ENCODE measurements at places on chromosomes 5 and 9.

DNA sequence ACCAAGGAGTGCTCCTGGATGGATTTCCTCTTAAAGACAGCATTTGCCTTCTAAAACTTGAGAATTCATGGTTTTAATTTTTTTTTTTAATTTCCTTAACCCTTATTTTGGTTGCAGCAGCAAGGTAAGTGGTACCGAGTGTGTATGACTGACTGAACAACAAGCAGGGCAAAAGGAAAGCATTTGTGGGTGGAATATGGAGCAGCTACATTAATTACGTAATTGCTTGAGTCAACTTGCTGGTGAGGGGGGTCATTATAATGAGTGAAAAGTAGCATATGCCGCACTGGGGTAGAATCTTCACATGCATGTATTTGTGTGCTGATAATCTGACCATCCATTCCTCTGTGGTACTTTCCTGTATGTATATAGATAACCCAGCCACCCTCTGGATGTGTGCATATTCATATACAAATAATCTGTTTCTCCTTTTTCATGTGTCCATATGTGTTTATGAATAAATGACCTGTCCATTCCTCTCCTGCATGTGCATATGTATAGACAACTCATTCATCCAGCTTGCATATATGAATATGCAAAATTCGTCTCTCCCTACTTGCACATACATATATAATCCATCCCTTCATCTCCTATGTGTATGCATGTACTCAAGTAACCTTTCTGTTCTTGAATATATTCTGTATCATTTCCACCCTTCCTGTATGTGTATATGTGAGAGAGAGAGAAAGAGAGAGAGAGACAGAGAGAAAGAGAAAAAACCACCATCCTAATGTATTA is 147.5 kb upstream of the RUSC2 start:
- peak; percentile 48 for DNase-seq

GRCh38 chr5:64165500-64166200 is at the start of gene RNF180:
Gene RNF180, plus strand, starts transcription at chr5:64165843. Its CDS starts 34,965 bp downstream, at chr5:64200808.
- peak; percentile 35 for DNase-seq

- peak; percentile 98 for DNase-seq
Observed at GRCh38 chr5:123700624-123701287, 188.8 kb downstream of the CSNK1G3 start.

GRCh38 chr5:35794328-35794619 is 62.4 kb upstream of the IL7R start:
- no peak for DNase-seq

DNA sequence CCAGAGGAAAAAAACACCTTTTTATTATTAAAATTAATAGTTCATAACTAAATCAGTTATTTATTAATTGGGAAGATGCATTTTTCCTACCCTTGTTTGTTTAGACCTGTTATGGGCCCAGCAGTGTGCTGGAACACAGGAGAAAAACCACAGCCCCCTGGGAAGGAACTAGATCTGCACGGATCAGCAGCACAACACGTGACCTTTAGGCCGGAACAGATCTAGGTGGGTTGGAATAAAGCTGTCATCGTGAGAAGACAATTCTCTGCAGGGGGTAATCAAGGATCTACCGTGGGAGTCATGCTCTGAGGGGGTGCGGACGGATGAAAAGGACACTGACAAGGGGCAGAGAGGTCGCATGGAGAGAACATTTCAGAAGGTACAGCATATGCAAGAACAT is 95.8 kb upstream of the SPATA31C2 start:
- DNase-seq = no peak

DNA sequence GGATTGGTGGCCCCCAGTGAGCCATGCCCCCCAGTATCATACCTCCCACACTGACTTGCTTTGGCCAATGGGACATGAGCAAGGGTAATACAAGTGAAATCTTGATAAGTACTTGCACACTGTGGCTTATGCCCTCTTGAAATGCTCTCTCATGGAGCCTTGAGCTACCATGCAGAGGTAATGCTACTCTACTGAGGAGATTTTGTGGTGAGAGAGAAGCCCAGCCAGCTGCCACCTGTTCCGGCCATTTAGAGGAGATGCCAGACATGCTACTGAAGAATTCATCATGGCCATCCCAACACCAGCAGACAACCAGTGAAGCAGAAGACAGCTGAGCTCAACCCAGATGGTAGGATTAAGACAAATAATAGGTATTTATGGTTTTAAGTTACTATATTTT is 299.5 kb downstream of the MEF2C start:
- no peak for DNase-seq

- DNase-seq = peak; percentile 27
Observed at GRCh38 chr5:54944364-54944763, 41.0 kb downstream of the ESM1 start.

DNA sequence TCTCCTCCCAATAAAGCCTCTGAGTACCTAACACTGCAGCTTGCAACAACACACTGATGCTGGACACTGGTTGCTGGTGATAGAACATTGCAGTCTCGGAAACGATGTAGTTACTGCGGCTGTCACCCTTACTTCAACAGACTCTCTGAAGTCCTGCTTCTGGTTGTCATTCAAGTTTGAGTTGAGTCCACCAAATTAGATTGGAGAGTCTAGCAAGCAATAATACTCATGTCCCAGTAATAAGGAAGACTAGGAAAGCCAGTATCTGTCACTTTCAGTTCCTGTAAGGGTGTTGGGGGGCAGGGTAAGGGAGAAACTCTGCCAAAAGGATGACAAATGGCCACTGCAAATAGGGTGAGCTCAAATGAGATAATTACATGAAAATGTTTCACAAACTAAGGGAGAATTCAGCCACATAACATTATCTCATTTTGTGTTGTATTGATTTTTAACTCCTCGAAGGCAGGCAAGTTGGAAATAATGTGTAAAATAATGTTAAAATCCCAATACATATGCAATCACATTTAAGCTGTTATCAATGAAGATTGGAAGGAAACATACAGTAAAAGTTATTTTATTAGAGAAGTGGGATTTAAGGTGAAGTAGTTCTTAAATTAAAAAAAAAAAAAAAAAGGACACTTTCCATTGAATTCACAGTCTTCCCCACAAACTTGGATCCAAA is 849 bp upstream of the IFT74 start:
- DNase-seq = no peak

DNA sequence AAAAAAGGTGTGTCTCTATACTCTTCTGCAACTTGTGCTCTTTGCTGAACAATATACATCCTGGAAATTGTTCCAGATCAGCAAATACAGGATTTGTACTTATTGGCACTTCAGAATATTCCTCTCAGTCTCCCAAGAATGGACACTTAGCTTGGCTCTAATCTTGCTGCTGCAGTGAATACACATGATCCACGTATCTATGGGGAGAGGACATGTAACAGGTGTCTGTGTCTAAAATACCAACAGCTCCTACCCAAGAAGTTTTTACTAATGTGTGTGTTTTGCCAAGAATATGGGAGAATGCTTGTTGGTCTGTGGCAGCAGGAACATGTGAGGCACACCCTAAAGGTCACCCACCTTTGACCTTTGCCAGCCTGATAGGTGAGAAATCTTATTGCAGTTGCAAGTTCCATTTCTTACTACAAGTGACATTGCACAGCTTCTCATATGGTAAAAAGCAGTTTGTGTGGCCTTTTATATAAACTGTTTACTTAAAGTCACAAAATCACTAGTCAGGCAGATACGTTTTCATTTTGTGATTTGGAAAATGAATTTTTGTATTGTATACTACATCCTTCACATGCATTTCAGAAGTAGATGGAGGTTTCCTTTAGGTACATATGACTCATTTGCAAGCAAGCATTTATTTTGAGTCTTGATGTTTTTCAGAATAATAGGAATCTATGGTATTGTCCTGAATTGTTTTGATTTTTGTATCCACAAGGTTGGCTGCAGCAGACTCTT is 35.8 kb downstream of the PHF2 start:
- no peak for DNase-seq

GRCh38 chr5:7805379-7805778 is 45.6 kb downstream of the CFAP90 start:
- no peak for DNase-seq

- no peak for DNase-seq
Observed at GRCh38 chr5:53436480-53437191, 43.8 kb upstream of the FST start.

DNA sequence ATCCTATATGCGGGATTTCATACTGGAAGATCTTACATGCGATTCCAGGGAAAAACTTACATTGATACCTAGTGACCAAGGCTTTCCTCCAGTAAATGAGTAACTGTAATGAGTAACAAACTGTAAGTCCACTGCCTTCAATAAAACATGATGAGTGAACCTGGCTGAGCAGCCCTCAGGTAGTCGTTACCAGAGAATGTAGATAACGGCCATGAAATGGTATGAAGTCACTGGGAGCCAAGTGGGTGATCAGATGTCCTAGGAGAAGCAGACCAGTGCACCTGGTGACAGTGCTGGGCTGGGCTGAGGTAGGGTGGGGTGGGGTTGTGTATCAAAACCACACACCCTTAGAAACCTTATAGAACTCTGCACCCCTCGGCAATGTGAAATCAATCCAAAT is 203.6 kb downstream of the ALDH1A1 start:
- no peak for DNase-seq

DNA sequence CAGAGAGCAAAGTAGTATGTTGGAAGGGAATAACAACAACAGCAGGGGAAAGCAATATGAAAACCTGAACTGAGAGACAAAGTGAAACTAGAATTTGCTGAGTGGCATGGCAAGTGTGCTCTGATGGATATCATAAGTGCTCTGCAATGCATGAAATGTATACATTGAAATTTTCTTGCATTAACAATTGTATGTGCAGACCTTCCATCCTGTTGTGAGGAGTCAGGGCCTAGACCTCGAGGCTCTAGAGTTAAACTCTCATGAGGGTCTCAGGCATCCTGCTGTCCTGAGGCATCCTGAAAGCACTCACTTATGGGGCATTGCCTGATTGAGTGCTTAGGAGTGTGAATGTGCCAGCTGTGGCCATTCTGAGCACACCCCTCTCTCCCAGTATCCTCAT is 1.1 kb downstream of the ECM2 start:
- DNase-seq = no peak

DNA sequence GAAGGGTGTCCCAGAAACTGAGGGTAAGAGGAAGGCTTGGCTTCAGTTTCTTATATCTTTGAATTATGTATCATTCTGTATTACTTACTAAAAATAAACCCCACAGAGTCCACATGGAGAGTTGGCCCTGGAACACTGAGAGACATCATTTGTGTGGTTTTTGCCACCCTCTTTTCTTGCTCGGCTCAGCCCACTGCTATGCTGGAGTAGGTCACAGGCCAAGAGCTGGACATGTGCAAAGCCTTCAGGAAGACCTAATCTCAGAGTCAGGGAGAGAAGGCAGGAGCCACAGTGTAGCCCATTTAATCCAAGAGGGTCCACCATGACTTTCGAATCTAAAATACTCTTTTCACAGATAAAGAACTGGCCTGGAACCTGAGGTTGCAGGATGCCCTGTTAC is 47.5 kb downstream of the MAMDC2 start:
- no peak for DNase-seq

GRCh38 chr5:115496936-115497576 is 47.5 kb downstream of the FEM1C start:
- no peak for DNase-seq

DNA sequence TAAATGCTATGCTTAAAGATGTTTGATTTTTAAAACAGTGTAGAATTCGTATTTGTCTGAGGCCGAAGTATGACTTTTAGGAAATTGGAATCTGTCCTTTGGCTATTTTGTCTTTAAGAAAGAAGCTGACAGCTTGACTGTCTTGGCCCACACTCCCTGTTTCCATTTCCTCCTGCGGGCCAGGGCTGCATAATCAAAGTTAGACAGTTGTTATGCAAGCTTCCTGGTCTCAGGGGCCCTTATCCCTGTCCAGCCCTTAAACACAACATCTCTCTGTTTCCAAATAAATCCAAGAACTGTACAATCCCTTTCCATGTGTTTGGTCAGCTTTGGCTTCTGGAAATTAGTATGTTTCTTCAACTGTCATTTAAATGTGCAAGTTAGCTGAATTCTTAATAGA is 54.6 kb upstream of the ECM2 start:
- DNase-seq = peak; percentile 47

GRCh38 chr9:88661759-88662158 is 126.8 kb downstream of the NXNL2 start:
- DNase-seq = no peak

DNA sequence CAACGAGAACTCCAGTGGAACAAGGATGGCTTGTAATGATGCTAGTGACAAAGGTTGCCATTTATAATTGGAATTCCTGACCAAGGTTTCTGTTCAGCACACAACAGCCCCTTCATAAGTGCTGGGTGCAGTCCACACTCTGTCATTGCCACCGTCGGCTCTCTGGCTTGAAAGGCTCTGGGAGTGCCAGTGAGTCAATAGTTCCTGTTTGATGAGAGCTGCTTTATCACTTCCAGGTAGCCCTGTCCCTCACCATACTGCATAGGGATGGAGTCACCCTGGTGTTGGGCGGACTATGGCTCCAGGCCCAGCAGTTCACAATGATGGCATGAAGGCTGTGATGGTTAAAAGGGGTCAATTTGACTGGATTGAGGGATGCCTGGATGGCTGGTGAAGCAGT is 34.6 kb upstream of the SEMA4D start:
- no peak for DNase-seq

DNA sequence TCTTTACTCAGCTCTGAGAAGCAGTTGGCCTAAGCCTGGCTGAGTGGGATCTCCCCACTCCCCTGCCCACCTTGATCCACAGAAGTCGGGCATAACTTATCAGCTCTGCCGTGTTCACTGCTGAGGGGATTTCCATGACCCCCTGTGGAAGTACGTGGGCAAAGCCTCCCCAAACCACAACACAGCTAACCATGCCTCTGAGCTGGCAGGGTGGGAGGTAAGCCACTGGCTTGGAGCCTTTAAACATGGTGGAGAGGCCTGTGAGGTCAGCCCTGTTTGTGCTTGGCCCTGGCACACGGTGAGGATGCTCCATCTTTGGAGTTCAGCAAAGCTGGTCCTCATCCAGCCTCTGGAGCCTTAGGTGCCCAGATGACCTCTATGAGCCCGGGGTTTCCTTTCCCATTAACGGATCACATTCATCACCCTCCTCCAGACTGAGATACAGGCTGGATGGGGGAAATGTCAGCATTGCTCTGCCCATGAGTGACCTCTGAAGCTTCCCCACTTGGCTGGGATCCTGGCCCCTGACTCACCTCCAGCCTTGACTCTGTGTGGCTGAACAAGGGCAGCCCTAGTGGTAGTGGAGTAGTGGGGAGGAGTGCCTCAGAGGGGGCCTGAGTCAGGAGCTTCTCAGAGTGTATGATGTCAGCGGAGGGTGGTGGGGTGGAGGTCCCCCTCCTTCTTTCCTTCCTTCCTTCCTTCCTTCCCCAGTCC is 6.2 kb downstream of the PDLIM4 start:
- peak; percentile 98 for DNase-seq

DNA sequence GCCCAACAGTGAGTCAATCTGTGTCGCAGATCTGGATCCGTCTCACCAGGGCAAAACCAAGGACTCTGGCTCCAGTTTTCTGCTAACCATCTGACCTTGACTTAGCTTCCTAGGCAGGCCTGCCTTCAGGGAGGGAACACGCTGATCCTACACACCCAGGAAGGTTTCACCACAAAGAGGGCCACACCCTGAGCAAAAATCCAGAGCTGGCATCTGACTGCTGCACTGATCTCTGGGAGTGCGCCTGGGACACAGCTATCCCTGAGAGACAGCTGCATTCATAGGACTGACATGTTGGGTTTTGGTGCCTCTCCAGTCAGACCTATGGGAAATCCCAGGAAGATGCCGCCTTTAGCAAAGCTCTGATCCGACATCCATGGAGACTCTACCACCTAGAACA is 47.5 kb downstream of the CDK5RAP2 start:
- DNase-seq = peak; percentile 58

Measured in amniotic epithelial cell (primary cell).